ENCODE measurements at places on chromosomes 3 and 15.

- no peak for DNase-seq
These were observed at the start of gene CX3CR1 for GRCh38 chr3:39279745-39280517. CX3CR1 (minus strand) TSS chr3:39280036; CDS start chr3:39266509, 13,527 bp downstream.

DNA sequence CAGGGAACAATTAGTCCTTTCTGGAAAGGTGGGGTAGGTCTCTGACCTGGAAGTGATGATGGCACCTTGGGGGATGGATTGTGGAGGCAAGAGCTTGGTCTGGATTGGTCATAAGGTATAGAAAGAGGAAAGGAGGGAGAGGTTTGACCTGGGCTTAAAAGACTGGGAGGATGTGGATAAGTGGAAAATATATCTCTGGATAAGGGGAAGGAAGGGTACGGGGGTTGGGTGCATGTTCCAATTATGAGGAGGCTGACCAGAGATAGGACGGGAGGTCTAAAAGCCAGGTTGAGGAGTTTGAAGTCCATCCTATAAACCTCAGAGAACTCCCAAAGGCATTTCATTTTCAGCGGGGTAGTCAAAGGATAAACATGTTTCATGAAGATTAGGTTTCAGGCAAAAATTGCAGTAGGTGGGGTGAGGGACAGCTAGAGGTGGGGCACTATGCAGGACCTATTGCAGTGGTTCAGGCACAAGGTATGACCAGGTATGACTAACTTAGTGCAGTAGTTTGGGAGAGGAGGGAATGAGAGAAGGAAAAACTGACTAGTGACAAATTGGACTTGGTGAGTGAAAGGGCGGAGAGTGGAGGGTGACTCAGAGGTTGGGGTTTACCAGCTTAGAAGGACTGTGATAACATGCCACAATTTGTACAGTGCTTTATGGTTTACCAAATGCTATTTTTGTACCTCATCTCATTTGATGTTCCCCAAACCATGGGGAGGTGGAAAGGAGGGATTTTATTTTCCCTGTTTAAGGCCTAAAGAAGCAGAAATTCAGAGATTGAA, 10.7 kb downstream of the PDE8A start:
- no peak for DNase-seq

- peak; percentile 96 for DNase-seq
These were observed 116.7 kb upstream of the CGNL1 start for GRCh38 chr15:57259568-57260040.

GRCh38 chr3:141649871-141650270, 88.2 kb upstream of the RNF7 start:
- no peak for DNase-seq

DNA sequence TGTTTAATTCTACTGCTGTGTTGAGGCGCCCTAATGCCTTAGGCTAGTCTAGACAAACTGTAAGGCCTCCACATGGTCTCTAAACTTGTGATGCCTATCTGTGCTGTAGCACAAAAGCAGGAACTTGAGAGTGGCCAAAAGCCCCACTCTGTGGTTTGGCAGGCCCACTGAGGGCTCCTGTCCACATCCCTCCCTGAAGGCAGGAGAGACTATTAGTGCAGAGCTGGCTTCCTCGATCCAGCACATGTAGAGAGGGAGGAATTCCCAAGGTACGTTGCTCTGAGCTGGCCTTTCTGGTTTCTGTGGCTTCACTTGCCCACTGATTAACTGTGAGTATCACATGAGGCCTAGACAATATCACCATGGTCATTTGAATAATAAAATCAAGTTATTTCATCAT, 90.6 kb downstream of the POLR2M start:
- DNase-seq, result no peak

- DNase-seq, result no peak
These were observed 32.3 kb upstream of the CYP11A1 start for GRCh38 chr15:74399511-74400312.

DNA sequence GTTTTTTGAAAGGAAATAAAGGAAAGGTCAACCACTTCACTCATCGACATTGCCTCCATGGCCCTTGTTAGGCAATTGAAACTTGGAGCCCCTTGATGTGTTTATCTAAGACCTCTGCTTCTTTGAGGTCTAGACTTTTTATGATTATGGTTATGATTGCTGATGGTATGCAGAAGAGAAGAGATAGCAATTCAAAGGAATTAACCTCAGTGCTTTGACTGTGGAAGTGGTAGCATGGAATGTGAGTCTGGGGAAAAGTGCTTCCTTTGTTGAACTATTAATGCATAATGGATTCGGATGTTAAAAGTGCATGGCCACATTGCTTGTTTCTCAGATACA, 46.1 kb downstream of the FNDC3B start:
- no peak for DNase-seq

DNA sequence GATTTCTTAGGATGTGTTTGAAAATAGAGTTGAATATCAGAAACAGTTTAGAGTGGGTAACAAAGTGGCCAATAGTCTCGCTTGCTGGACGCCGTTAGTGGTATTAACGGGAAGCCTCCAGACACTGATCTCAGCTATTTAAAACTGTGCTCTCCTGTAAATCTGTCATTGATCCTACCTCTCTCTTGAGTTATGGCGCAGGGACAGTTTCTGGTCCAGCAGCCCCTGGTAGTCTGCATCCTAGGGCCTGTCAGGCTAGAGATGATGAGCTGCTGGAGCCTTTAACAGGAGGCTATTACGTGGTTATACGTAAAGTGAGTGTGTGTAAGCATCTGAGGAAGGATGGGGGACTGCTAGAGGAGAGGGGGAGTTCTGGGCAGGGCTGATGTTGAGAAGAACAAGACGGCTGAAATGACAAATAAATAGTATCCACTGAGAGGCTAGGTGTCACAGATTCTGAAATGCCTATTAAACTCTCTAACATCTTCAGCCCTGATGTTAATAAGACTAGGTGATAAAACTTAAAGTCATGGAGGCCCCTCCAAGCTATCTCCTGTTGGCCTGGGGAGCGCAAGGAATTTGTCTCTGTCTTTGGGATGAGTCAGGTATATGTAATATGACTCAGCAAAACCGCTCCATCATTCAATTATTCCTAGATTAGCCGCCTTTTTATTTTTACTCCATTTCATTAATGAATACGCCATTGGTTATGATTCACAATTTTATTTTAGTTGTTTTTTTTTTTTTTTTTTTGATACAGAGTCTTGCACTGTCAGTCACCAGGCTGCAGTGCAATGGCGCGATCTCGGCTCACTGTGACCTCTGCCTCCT, 155.7 kb downstream of the GREM1 start:
- DNase-seq, result no peak

DNA sequence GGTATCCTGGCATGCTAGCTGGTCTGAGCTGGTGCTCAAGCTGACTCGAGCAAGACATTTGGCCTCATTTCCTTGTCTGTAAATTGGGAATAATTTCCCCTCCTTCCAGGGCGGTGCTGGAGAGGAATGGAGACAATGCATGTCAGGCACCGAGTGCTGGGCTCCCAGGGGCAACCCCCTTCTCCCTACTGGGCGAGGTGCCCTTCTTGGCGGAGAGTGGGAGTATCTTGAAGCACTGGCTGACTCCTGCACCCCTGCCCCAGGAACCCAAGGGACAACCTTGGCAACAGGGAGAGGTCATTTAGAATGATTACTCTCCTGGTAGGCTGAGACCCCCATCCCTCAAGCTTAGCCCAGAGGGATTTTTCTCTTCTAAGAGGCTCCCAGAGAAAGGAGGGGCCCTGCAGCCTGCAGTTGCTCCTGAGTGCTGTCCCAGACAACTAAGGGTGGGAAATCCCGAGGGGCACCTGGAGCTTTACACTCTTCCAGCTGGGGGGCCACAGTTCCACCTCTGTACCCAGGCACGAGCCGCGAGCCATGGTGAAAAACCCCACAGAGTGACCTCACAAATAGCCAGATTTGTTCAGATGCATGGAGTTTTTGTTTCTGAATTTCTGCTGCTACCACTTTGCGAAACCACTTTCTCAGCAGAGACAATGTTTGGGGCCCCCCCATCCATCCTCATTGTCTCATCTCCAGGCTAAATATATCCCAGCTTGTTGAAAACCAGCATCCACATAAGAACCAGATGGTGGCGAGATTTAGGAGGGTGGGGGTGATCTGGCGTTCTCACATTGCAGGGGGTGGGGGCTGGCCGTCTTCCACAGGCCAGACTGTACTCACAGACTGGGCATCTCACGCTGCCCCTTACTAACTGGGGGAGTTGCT, 44.8 kb downstream of the ABTB1 start:
- DNase-seq, result no peak

DNA sequence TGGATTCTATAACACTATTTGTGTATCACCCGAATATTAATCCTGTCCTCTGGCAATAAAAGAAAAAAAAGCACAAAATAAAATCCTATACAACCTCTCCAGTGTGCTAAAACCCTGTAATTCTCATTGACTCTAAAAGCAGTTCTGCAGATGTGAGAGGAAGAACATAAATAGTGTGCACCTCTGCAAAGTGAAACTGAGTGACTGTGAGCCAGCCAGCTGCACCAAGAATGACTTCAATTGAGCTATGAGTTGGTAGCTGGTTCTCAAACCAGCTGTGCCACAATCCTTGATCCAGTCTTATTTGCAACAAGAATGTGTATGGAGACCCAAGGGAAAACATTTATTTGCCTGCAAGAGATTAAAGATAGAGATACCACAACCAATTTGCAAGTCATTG, 31.2 kb upstream of the COL8A1 start:
- no peak for DNase-seq

- DNase-seq, result no peak
These were observed 111.5 kb downstream of the PDZRN3 start for GRCh38 chr3:73513260-73513659.

DNA sequence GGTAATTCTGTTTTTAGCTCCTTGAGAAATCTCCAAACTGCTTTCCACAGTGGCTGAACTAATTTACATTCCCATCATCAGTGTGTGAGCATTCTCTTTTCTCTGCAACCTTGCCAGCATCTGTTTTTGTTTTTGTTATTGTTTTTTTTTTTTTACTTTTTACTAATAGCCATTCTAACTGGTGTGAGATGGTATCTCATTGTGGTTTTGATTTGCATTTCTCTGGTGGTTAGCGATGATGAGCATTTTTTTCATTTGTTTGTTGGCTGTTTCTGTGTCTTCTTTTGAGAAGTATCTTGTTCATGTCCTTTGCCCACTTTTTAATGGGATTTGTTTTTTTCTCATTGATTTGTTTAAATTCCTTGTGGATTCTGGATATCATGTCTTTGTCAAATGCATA, 129.7 kb upstream of the ABHD17C start:
- DNase-seq, result no peak

- DNase-seq, result no peak
These were observed 162.2 kb downstream of the SMAD6 start for GRCh38 chr15:66864086-66864830.

GRCh38 chr3:149414557-149415231, 37.2 kb upstream of the TM4SF1 start:
- no peak for DNase-seq

GRCh38 chr3:149532489-149533180, 58.1 kb downstream of the TM4SF4 start:
- no peak for DNase-seq

DNA sequence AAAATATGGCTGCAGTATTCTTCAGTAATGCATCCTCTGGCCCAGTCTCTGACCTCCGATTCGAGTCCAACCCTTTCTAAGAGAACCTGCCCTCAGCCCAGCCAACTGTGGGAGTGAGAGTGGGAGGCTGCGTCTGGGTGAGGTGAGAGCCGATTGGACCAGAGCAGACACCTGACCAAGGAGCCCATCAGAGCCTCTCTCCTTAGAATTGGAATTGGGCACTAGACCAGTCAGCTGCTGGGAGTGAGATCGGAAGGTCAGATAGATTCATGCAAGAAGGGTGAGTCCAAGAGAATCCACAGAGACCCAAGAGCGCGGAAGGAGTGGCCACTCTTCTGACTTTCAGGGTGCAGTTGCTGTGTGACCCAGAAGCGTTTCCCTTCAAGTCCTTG, 10.2 kb downstream of the RASL12 start:
- DNase-seq, result no peak

DNA sequence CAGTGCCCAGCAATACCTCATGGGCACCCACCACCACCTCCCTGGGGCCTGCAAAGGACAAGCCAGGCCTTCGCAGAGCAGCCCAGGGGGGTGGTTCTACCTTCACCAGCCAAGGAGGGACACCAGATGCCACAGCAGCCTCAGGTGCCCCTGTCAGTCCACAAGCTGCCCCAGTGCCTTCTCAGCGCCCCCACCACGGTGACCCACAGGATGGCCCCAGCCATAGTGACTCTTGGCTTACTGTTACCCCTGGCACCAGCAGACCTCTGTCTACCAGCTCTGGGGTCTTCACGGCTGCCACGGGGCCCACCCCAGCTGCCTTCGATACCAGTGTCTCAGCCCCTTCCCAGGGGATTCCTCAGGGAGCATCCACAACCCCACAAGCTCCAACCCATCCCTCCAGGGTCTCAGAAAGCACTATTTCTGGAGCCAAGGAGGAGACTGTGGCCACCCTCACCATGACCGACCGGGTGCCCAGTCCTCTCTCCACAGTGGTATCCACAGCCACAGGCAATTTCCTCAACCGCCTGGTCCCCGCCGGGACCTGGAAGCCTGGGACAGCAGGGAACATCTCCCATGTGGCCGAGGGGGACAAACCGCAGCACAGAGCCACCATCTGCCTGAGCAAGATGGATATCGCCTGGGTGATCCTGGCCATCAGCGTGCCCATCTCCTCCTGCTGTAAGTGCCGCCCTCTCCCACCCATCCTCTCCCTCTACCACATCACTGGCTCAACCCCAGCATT, 19.2 kb upstream of the BFSP2 start:
- DNase-seq, result no peak

DNA sequence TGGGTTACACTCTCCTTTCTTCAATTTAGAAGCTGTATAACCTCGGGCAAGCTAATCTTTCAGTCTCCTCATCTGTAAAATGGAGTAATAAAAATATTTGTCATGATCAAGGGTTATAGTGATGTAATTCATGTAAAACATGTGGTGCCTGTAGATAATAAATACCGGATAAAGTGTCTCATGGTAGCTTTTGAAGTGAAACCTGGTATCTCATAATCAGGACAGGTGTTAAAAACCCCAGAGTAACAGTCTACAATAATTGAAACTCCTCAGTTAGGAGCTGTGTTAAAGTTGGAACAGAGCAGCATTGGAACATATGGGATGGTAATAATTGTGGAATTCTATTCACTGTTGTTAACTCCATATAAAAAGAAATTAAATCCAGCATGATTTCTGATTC, 884 bp upstream of the KNL1 start:
- no peak for DNase-seq

- DNase-seq, result no peak
These were observed 253 bp downstream of the IFT80 start for GRCh38 chr3:160398820-160399124.

GRCh38 chr15:100041127-100041828, 300.5 kb downstream of the ADAMTS17 start:
- no peak for DNase-seq

GRCh38 chr3:158058495-158059130, 47.6 kb downstream of the SHOX2 start:
- peak; percentile 2 for DNase-seq

DNA sequence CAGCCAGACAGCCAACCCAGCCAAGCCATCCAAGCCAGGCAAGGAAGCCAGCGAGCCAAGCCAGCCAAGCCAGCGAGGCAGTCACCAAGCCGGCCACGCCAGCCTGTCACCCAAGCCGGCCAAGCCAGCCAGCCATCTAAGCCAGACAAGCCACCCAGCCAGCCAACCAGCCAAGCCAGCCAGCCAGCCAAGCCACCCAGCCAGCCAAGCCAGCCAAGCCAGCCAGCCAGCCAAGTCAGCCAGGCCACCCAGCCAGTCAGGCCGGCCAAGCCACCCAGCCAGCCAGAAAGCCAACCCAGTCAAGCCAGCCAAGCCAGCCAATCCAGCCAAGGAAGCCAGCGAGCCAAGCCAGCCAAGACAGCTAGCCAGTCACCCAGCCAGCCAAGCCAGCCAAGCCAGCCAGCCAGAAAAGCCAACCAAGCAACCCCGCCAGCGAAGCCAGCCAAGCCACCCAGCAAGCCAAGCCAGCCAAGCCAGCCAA, 201.2 kb downstream of the GOLGA6L6 start:
- no peak for DNase-seq

All from NCI-H1092 (cell line).